ENCODE measurements at places on chromosomes 11 and 22. TPM values are rescaled to one million over a fixed set of nuclear protein-coding genes. Genes with fewer than 3 reads are reported as not detected.

ATXN10 gene
- 176 TPM for total RNA-seq

DDIAS gene
- 2.0 TPM for total RNA-seq

SYNGR1 gene
- 66.4 TPM for total RNA-seq

VSIG10L2 gene
- not detected for total RNA-seq

ANKK1 gene
- not detected for total RNA-seq

GRCh38 chr11:117633186-117633754, 163.7 kb downstream of the DSCAML1 start:
- no peak for DNase-seq

- no peak for DNase-seq
These were observed 30.3 kb downstream of the BCR start for GRCh38 chr22:23210428-23211170.

DNA sequence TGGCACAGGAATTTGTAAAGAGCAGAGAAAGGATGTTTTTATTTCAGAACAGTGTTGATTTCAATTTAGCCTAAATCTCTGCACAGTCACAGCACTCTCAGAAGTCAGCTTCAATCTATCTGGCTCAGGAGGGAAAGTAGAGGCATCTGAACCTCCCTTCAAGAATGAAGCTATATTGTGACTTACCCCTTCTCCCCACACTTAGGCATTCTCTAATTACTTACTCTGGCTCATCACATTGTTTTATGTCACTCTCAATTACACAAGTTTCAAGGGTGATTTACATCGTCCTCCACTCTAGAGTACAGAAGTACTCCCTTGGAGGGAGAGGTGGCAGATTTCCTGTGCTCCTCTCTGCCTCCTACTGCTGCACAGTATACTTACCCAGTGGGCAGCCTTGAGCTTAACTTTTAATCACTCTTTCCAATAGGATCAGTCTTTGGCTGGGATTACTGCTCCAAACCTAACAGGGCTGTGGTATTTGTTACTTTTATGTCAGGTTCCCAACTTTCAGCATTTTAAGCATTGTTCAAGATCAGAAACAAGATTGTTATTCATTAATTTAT, 211.4 kb downstream of the AASDHPPT start:
- DNase-seq, result no peak

GRCh38 chr22:35733036-35733435, 15.4 kb downstream of the APOL5 start:
- DNase-seq, result no peak

DNA sequence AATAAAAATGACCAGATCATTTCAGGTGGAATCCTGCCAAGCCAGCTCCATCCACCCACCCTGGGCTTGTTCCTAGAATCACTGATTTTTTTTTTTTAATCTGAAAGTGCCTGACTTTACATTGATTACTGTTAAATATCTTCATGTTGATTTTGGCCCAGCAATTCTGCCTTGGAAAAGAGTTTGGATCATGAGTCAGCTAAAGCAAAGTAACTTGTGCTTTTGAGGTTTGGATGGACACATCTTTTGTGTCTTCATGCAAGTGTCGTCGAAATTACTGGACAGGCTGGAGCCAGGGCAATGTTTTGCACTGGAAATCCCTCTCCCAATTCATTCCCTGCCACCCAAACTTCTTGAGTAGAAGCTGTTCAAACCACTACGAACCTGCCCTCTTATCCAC, 164.0 kb upstream of the SYT13 start:
- DNase-seq, result no peak

- no peak for DNase-seq
These were observed 312.9 kb downstream of the MN1 start for GRCh38 chr22:27488456-27489177.

- DNase-seq, result no peak
These were observed 168.7 kb downstream of the WT1 start for GRCh38 chr11:32266601-32267000.

DNA sequence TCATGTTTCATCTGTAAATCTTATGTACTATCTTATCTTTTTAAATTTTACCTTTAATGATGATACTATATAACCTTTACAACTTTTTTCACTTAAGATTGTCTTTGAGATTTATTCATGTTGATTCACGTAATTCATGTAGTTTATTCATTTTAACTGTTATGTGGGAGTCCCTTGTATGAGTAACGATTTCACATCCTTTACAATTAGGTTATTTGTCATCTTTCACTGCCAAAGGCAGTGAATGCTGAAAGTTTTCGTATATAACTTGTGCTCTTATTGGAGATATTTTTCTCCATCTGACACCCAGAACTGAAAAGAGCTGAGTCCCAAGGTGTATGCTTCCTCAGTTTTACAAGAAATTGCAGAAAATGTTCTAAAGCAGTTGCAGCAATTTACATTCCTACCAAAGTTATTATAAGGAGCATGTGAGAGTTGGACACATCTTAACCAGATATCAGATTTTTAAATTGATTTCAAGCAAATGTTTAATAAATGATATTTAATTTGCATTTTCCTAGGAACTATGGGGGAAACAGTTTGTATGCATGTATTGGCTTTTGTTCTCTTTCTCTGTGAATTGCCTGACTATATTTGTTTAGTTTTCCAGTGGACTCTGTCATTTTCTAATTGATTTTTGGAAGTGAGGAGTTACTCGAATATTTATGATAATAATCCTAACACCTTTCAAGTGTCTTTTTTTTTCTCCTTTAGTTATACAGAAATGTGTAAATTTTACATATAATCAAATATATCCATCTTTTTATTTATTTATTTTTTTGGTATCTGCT, 6.4 kb downstream of the ARL14EP start:
- DNase-seq, result no peak

- DNase-seq, result no peak
These were observed 38.7 kb downstream of the SMIM38 start for GRCh38 chr11:69194396-69194795.

GRCh38 chr11:119365071-119365591, 16.4 kb downstream of the USP2 start:
- no peak for DNase-seq

- no peak for DNase-seq
These were observed 470 bp downstream of the C11orf98 start for GRCh38 chr11:62664405-62665074.

- DNase-seq, result no peak
These were observed 113.0 kb downstream of the ARHGAP8 start for GRCh38 chr22:44865193-44866057.

GRCh38 chr11:97772705-97773104, 1248.0 kb upstream of the CNTN5 start:
- no peak for DNase-seq

- no peak for DNase-seq
These were observed 1.2 kb upstream of the TSKU start for GRCh38 chr11:76781807-76782530.

DNA sequence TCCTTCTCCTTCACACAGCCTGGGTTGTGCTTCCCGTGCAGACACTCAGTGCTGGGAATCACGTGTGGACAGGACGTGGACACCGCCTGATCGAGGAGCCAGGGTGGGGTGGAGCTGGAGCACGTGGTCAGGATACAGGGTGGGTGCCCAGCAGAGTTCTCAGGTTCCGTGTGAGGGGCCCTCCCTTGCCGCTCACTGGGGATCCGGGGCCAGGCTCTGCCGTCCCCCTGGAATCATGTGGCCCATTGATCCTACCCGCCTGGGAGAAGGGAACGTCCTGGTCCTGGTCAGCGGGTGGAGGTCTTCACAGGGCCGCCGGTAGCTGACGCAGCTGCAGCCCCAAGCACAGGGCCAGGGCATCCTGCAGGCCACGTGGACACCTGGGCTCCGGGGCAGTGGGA, 397.7 kb downstream of the TBC1D22A start:
- DNase-seq, result peak; percentile 49

GRCh38 chr11:110883256-110883655, 171.0 kb upstream of the ARHGAP20 start:
- DNase-seq, result no peak

- no peak for DNase-seq
These were observed 5.8 kb upstream of the BCL9L start for GRCh38 chr11:118931571-118931970.

DNA sequence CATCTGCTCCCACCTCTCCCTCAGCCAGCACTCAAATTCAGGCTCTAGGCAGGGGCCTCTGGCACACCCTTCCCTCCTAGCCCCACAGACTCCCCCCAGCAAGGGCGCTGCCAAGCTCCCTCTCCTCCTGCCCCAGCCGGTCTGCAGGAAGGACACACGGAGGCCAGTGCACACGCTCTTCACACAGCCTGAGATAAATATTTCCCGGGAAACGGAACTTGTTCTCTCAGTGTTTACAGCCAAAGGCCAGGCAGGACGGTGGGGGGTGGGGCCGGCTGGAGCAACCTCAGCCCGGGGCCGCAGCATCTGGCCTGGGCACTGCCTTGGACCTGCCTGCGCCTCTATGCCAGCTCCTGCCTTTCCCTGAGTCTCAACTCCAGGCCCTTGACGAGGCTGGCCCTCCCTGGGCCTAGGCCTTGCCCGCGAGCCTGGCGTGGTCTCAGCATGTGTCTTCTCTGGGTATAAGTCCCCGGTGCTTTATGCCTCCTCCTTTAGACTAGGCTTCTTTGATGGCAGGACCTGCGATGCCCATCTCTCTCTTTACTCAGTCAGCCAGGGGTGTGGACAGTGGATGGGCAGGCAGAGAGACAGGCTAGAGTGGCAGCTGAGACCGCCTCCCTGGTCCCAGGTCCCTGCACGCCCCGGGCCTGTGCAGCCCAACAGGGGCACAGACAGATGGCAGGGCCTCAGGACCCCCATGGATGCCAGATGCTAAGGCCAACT, 48.4 kb downstream of the PDE2A start:
- DNase-seq, result peak; percentile 89

DNA sequence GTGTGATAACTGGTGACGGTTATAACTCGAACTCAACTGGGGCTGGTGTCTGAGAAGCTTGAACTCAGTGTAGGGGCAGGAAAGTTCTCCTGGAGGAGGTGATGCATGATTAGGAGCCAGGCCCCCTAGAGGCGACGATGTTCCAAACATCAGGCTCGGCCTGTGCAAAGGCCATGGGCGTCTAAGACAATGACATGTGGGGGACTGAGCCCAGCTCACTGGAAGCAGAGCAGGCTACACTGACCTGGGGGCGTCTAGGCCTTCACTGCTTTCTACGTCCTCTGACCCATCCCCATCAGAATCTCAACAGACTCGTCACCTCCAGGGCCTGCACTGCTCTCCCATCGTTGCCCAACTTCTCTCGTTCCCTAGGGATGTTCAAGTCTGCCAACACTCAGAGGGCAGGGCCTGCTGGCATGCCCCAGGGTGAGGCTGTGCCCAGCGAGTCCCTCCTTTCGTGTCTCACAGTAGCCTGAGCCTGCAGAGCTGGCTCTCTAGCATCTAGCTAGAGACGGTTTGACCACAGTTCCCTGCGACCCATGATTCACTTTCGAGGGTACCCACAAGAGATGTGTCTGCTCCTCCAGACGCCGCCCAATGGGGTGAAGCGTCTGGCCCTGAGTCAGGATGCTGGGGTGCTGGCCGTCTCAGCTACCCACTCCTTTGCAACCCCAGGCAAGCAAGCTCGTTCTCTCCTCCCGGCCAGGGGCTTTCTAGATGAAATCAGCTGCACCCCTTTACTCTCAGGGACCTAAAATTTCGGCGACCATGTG, 1.1 kb upstream of the ATG16L2 start:
- DNase-seq, result no peak

- DNase-seq, result no peak
These were observed 74.5 kb upstream of the LMO1 start for GRCh38 chr11:8338138-8338537.

DNA sequence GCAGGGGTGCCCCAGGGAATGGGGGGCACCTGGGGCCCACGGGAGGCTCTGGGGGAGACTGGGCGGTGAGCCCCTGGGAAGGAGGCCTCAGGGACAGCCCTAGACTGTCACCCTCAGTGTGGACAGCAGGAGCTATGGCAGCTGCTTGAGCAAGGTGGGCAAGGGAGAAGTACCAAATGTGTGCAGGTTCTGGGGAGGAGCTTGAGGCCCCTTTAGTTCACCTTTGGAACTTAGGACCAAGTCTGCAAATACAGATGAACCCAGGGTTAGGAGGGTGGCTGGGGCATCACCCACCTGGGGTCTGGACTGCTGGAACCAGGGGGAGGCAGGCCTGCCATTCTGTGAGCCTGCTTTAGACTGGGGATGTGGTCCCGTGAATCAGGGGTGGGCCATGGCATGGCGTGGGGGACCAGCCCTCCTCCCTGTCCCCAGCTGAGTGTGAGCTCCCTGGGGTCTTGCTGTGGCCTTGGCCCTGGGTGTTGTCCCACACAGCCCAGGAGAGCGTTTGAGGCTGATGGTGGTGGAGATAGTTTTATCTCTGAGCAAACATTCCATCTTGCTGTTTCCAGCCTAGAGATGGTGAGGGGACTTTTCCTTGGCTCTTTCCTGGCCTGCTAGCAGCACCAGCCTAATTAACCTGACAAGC, 122.3 kb downstream of the KCNQ1 start:
- peak; percentile 9 for DNase-seq

- no peak for DNase-seq
These were observed 21.9 kb downstream of the KRTAP5-5 start for GRCh38 chr11:1651411-1651980.

DNA sequence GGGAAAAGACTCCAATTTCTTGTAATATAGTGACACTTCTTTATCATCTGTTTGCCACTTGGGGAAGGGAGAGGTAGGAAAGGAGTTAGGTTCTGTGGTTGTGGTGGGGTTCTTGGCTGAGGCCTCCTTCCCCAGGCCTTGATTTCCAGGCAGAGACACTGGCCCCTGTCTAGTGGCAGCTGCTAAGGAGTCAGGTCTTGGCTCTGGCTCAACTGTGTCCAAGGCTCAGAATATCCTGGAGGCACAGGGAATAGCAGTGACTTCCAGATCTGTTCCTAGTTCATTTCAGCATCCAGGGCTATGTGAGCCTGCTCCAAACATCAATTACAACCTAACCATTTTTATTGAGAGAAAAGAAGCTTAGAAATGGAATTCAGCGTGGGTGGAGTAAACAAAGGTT, 29.5 kb downstream of the PPFIBP2 start:
- no peak for DNase-seq

- peak; percentile 80 for DNase-seq
These were observed 229.8 kb downstream of the BLID start for GRCh38 chr11:121886005-121886734.

- DNase-seq, result no peak
These were observed 1318.9 kb downstream of the LRRC4C start for GRCh38 chr11:40140560-40140959.

DNA sequence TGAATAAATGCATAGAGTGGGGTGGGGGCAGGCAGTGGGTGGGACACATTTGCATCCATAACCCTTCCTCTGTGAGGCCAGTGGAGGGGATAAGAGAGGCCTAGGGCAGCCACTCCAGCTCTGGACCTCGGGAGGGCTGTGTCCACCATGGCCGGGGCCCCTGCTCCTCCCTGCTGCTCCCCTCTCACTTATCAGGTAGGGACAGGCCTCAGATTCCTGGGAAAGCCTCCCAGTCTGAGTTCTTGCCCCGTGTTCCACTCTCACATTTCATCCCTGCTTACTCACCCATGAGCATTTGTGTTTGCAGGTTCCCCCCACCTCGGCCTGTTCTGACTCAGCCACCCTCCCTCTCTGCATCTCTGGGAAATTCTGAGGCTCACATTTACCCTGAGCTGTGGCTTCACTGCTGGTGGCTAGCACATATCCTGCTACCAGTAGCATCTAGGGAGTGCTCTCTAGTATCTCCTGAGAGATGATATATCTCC, 128.7 kb upstream of the TOP3B start:
- no peak for DNase-seq
